ENCODE measurements at places on chromosomes 3 and 15.

GRCh38 chr15:99509686-99510461 is 55.9 kb upstream of the MEF2A start:
- DNase-seq: no peak

- no peak for DNase-seq
Observed at GRCh38 chr3:161296814-161297213, 74.5 kb downstream of the SPTSSB start.

- DNase-seq: no peak
Observed at GRCh38 chr3:12990306-12990705, 82.9 kb downstream of the IQSEC1 start.

DNA sequence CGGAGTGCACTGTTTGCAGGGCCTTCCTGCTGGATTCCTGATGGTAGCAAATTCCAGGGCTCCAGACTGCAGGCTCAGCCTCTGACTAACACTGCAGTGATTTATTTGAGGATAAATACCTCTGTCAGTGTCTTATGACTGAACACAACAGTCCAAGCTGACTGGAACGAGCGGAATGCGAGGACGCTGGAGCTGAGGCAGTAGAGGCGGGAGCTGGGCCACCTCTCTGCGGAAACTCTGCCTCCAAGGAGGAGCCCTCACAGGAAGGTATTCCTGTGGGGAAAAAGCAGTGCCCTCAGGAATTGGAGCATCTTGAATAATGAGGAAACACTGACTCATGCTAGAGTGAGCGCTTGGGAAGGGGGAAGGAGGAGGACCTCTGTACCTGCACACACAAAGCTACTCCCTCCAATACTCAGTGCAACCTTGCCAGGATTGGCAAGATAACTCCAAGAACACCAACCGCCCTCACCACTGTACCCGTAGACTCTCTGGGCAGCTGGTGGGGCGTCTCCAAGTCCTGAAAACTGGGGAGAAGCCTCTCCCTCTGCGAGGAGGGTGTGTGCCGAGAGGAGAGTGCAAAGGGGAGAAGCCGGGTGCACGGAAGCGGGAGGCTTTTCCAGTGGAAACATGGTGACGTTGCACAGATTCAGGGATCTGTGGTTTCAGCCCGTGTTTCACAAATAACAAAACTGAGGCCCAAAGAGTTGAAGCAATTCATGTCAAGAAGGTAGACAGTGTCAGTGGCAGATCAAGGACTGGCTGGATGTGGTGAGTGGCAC is 43.0 kb downstream of the VGLL4 start:
- DNase-seq: no peak

- no peak for DNase-seq
Observed at GRCh38 chr3:142850395-142851023, 38.4 kb downstream of the PCOLCE2 start.

GRCh38 chr15:90401495-90401894 is 13.5 kb downstream of the IQGAP1 start:
- DNase-seq: no peak

- peak; percentile 97 for DNase-seq
Observed at GRCh38 chr3:49411968-49412631, at the start of the genes RHOA and TCTA. Gene RHOA, minus strand, starts transcription at chr3:49411976. Its CDS starts 36,387 bp downstream, at chr3:49375589. Gene TCTA, plus strand, starts transcription at chr3:49412423. Its CDS starts 4 bp downstream, at chr3:49412427.

DNA sequence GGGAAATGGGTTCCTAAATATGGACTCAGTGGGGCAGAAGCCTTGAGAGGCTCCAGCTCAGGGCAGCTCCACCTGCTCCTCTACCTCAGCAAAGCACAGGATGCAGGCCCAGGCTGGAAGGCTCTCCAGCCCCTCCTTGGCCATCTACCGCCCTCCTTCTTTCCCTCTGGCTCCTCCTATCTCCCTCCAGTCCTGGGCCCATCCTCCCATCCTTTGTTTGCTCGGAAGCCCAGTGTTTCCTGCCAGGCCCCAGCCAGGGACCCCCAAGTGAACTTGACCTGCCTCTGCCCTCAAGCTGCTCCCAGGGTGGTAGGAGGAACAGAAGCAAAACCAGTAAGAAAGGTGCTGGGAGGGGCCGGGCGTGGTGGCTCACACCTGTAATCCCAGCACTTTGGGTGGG is 20.1 kb downstream of the MAPKAPK3 start:
- DNase-seq: no peak

DNA sequence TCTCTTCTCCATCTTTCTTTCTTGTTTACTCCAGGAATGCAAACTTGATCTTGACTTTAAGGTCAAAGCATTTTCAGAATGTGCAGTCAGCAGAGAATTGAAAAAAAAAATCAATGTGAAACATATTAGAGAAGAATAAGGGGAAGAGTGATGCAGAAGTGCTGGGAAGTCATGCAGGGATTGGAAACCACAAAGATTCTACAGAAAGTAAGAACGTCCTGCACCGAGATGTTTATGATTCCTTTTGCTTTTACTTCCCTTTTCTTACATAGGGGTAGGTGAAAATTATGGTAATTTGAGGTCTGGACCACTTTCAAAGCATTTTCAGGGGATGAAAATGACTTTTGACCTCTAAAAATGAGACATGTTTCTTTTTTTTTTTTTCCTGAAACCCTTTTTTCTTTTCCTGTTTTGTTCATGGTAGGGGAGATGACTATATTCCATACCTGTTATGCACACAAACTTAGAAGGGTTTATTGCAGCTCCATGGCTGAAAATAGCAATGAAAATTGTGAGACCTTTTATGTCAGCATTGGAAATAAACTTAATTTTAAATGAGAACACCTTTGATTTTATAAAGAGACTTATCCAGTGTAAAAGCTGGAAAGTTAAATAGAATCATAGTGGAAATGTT is 623.5 kb upstream of the TBL1XR1 start:
- DNase-seq: no peak

- no peak for DNase-seq
Observed at GRCh38 chr15:67906382-67906781, 66.5 kb upstream of the RNU6-1 start.

DNA sequence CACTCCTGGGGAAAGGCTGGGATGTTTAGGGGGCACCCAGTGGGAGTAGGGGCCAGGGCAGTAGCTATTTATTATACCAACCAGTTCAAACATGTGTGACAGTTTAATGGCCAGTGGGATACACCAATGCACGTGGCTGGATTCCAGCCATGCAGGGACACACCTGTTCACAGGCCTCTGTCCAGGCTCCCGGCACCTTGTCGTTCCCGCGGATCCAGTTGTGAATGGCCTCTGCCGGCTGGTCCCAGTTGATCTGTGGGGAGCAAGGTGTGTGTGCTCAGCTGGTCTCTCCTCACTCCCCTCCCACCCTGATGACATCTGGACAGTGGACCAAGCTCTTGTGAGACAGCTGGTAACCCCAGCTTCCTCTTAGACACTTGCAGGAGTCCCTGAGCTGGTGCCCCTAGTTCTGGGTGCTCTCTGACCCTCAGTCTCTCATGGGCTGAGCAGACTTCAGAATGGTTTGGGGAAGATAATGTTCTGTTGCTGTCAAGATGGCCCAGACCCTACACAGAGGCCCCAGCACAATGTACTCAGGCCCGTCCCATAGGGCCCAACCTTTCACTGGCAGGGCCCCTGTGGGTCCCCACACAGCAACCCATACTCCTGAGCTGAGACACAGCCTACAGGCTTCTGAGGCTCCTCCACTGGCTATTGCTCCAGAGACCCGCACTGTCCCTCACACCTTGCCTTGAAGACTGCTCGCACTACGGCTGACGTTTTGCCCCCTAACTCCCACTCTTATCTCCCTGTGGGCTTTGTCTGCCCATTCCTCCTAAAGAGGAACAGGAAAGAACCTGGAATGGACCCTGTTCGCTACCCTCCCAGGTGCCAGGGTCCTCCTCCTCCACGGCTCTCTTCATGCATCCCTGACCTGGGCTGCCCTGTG is 25.8 kb downstream of the ALDH1L1 start:
- DNase-seq: no peak

- DNase-seq: no peak
Observed at GRCh38 chr3:172679599-172679998, 31.3 kb downstream of the NCEH1 start.

DNA sequence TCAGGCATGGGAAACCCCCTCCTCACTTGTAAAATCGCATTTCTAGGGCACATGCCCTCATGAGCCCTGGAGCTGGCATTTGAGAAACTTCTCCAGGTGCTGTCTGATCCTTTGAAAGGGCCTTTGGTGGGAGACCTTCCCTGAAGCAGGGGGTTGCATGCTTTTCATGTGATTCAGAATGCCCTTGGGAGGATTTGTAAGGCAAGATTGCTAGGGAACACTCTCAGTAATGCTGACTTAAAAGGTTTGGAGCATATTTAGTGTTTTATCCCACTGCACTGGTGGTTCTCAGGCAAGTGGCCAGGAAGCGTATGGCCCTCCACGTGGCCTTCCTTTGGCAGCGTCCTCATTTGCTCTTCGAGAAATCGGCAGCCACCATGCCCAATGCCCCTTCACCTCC is 164.1 kb downstream of the ARRDC4 start:
- no peak for DNase-seq

GRCh38 chr3:156787926-156788663 is 38.1 kb upstream of the LEKR1 start:
- no peak for DNase-seq

- no peak for DNase-seq
Observed at GRCh38 chr15:93041159-93041547, 47.9 kb downstream of the RGMA start.

- DNase-seq: no peak
Observed at GRCh38 chr3:119395923-119396358, 67.5 kb downstream of the TMEM39A start.

DNA sequence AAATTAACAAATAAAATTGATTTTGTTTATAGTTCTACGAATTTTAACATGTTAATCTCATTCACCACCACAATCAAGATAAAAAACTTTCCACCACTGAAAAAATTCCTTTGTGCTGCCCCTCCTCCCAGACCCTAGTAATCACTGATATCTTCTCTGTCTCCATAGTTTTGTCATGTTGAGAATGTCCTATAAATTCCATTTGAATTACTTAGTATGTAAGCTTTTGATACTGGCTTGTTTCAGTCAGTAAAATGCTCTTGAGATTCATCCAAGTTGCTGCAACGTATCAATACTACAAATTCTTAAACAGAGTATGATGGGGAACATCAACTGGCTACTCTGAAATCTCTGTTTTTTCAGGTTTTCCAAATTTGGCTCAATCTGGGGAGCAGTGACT is 129.6 kb downstream of the CTNNB1 start:
- no peak for DNase-seq

DNA sequence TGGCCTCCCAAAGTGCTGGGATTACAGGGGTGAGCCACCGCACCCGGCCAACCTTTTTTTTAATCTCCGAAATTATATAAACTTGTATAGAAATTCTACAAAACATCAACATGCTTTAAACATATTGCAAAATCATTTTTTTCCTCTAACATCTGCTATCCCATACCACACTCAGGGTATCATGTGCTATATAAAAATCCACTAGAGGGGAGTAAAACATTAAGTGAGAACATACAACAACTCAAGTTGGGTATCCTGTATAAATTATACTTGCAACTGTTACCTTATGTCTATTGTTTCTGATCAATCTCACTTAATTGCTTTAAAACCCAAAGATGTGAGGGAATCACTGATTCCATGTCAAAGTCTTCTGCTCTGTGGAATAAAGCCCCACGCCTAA is 71.9 kb upstream of the FBN1 start:
- DNase-seq: no peak

DNA sequence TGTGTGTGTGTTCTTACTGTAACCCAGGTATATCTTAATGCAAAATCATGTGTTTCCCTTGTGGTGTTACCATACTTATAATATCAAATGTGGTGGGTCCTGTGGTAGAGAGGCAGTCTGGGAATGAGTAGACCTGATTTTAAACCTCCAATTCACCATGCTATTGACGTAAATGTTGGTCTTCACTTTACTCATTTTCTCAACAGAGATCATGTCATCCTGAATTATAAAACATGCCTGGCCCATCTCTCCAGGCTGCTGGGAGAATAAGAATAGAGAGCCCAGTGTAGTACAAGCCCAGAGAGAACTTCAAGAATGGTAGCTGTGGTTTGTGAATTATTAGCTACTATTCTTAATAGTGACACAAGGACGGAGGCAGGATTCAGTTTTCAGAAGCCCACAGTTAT is 88.1 kb downstream of the MBNL1 start:
- no peak for DNase-seq

- DNase-seq: no peak
Observed at GRCh38 chr15:31070867-31071266, 30.7 kb downstream of the TRPM1 start.

GRCh38 chr15:49148298-49148697 is 7.1 kb downstream of the COPS2 start:
- DNase-seq: no peak

- no peak for DNase-seq
Observed at GRCh38 chr3:175255698-175256097, 396.6 kb downstream of the NAALADL2 start.

GRCh38 chr3:48651771-48652170 is 10.9 kb downstream of the CELSR3 start:
- DNase-seq: no peak

DNA sequence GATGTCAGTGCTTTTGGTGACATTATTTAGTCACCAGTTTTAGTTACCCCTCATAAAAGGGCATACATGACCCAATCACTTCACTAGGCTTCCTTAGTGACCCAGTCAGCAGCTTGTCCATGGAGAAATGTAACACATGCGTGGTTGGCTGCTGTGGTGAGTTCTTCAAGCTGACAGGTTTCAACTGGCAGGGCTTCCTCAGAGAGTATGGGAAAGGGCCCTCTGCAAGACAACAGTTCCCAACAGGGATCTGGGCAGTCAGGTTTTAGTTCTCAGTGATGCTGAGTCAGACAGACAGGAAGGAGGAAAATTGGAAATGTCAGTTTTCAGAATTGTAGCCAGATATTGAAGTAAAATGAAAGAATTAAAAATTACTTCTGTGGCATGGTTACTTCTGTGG is 282.5 kb downstream of the TBL1XR1 start:
- DNase-seq: no peak

Measured in NCI-H1092 (cell line).